Effector CD4-positive, alpha-beta T cell (primary cell): ENCODE measurements at places on chromosomes 13 and 19.

GRCh38 chr19:51338563-51339312 lies 3.2 kb downstream of the VSIG10L start:
- DNase-seq, result peak; percentile 78

GRCh38 chr19:6543866-6544347 lies 13.1 kb downstream of the TNFSF9 start:
- DNase-seq, result no peak

GRCh38 chr13:73715114-73715910 lies 418.9 kb downstream of the KLF12 start:
- peak; percentile 50 for DNase-seq

- DNase-seq, result no peak
Observed at GRCh38 chr19:5024282-5024681, 55.4 kb downstream of the KDM4B start.

DNA sequence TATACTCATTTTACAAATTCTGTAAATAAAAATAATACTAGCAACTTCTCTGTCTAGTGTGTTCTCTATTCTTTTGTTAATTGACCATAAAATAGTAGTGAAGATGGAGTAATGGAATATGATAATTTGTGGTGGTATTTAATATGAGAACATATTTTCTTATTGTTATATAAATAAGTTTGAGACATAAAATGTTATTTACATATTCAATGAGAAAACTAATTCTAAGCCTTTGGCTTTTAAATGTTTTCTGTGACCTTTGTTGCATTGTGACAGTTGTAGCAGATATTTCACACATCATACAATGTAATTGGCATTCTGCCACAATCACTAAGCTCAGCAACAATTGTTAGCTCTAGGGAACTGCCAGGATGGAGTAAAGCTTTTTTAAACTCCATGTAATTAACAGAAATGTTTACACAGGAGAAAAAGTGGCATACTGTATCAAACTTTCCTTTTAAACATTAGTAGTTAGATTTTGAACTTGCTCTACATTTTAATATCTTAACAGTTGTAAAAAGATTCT lies 562.1 kb upstream of the PCDH9 start:
- DNase-seq, result no peak

DNA sequence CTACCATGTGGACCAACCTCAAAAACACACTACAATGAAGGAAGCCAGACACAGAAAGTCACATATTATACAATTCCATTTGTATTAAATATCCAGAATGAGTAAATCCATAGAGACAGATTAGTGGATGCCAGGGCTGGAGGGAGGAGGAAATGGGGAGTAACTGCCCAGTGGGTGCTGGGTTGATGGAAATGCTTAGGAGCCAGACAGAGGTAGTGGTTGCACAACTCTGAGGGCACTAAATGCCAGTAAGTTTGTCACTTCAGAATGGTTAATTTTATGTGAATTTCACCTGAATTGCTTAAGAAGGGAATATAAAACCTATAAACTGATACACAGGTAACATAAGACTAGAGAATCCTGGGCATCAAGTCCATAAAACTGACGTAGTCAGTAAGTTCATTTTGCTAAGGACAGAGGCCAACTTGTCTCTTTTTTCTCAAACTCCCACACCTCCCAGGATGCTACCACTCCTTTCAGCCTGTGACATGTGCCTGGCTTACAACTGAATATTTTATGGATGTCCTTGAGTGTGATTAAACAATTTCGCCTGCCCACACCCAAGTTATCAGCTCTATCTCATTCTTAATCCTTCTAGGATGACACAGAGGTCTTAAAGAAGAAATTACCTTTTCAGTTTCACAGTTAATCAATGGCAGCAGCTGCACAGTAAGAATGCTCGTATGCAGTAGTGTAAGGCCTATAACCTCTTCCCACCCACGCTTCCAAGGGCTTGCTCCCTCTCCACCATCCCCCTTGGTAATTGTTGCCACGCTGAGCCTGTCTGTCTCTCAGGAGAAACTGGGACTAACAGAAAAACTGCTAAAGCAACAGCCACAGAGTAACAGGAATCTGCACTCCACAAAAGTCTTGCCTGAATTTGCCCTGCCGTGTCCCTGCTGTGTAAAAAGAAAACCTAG lies 5.9 kb upstream of the MLNR start:
- no peak for DNase-seq

DNA sequence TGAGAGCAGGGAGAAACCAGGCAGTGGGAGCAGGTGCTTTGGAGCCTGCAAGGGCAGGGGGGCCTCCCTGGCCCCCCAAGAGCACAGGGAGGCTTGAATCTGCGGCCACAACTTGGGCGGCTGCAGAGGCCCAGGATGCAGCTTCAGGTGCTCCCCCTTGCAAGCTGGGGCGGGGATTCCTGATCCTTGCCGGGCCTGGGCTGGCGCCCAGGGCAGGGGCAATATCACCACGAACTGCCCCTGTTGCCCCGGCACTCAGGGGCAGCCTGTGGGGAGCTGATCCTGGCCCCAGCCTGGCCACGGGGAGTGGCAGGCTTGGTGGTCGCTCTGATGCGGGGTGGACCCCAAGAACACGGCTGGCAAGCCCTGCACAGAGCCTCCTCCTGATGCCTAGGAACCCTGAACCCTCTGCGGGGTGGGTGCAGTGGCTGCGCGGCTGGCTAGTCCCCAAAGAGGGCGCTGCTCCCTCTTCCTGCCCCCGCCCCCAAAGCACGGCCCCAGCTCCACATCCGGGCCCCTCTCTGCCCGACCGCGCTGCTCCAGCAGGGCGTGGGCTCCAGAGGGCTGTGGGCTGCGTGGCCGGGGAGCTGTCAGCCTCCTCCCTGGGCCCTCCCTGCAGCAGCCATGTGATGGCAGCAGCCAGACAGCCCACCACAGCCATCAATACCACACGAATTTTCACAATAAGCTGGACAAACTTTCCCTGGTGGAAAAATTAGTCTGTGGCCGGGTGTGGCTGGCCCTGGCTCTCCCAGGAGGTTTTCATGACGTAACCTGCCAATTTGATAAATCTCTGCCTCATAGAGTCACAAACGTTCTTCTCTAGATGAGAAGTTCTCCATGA lies 21.0 kb downstream of the TNFSF9 start:
- DNase-seq, result peak; percentile 16

- no peak for DNase-seq
Observed at GRCh38 chr13:91359111-91359510, 11.6 kb downstream of the MIR17HG start.

DNA sequence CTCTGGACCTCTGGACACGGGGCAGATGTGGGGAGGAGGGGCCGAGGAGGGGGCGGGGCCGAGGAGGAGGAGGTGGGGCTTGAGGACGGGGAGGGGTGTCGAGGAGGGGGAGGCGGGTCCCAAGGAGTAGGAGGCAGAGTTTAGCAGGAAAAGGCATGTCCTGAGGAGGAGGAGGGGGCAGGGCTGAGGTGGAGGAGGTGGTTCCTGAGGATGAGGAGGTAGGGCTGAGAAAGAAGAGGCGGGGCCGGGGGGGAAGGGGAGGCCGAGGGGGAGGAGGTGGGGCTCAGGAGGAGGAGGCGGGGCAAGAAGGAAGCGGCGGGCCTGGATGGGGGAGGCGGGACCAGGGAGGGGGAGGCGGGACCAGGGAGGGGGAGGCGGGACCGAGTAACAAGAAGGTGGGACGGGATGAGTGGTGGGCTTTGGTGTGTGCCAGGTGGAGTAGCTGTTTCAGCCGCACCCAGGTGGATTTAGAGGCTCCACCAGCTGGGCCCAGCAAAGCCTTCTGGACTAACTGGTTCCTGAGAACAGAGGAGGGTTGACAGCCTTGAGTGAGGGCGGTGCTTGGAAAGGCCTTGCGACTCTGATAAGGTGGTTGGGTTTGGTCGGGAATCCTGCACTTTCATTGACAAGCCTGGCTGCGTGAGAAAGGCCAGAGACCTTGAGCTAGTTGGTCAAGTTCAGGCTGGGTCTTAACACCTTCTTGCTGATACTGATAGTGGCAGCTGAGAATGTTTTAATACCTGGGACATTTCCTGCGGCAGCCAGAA lies 7.7 kb downstream of the TECR start:
- DNase-seq, result no peak

DNA sequence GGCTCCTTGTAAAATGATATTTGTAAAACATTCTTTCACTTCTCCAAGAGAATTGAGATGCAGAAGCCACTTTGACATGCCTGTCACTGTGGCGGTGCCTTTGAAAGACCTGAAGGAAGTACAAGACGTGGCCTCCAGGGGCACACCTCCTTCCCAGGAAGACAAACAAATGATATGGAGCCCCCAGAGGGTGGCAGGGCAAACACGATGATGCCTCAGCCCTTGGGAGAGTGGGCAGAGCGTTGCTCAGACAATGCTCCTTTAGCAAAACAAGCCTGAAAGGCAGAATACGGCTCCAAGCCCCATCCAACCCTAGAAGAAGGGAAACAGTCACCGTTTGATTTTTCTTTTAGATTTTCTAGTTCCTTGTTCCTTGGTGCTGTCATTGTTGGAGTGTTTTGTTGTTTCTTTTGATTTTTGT lies 9.2 kb upstream of the ATP12A start:
- DNase-seq, result no peak

- no peak for DNase-seq
Observed at GRCh38 chr19:30287973-30288372, 84.2 kb upstream of the ZNF536 start.

DNA sequence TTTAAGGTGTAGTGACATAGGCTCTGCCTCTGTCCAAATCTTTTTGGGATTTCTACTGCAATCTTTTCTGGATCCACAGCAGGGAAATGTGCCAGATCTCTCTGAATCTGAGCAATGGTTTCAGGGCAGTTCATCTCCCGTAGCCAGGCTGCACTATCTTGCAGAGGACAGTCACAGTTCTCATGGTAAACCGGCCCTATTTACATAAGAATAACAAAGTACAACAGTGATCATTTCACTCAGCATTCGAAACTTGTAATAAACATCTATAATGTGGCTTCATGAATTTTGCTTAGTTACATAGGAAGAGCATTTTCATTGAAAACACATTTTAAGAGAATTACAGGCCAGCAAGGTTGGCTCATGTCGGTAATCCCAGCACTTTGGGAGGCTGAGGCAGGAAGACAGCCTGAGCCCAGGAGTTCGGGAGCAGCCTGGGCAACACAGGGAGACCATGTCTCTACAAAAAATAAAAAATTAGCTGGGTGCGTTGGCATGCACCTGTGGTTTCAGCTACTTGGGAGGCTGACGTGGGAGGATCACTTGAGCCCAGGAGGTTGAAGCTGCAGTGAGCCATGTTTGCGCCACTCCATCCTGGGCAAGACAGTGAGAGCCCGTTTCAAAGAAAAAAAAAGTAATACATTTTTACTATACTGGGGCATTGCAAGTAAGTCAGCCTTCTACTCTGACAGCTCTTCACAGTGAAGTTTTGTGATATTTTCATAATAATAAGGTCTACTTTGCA lies 5.0 kb downstream of the POGLUT2 start:
- no peak for DNase-seq

- DNase-seq, result no peak
Observed at GRCh38 chr19:40702337-40703012, 12.0 kb upstream of the NUMBL start.

DNA sequence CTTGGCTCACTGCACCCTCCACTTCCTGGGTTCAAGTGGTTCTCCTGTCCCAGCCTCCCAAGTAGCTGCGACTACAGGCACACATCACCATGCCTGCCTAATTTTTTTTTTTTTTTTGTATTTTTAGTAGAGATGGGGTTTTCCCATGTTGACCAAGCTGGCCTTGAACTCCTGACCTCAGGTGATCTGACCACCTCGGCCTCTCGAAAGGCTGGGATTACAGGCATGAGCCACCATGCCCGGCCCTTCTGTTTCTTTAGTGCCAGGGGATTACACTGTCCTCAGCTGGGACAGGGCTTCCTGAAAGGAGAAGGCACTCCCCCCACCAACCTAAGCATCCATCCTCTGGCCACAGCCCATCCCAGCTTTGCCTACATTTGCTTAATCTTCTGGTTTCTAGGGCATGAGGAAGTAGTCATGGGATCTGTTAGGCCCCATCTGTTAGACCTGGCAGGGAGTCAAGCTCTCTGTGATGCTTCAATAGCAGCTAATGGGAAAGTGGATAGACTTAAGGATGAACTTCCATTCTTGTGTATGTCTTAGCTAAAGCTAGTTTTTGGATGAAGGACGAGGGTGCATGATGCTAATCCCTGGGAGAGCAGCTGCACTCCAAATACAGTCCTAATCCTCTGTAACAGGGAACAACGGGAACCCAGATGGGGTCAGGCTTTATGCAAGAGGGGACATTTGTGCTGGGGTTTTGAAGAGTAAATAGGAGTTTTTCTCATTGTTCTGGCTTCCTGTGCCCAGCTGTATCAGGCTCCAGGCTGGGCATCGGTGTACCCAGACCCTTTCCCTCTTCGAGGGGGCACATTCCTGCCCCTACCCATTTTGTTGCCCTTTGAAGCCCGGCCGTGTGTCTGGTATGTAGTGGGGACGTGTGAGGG lies 2.6 kb downstream of the VAV1 start:
- no peak for DNase-seq

- DNase-seq, result no peak
Observed at GRCh38 chr19:36149673-36150406, 2.4 kb downstream of the COX7A1 start.

DNA sequence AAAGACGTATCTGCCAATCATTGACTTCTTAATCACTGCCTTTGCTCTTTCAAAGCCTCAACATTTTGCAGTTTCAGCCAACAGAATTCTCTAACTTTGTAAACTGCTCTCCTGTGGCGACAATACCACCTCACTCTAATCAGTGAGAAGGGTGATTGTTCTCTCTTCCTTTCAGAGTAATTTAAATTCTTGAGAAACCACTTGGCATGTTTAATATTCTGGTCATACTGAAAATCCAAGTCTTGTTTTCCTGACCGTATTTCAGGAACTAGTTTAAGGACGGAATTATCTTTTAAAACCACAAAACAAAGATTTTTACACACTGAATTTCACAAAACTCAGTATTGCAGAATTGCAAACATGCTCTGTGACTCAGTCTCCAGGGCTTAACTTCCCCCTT lies 5.2 kb upstream of the CDC16 start:
- DNase-seq, result no peak

DNA sequence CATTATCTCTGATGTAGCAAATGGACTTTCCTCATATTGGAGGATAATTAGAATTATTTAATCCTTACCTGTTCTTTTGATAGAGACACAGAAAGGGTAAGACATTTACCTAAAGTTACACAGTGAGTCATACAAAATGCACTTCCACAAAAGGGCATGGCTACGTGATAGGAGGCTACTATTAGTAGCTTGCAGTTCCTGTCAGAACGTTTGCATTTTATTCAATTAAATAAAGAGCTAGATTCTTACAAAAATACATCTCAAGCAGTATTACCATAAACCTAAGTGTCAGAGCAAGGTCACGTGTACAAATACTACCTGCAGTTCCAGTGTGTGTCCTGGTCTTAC lies 120.6 kb downstream of the ESD start:
- no peak for DNase-seq

GRCh38 chr19:11251650-11252314 lies 10.5 kb downstream of the DOCK6 start:
- no peak for DNase-seq

GRCh38 chr19:19602713-19603324 lies 15.7 kb downstream of the PBX4 start:
- DNase-seq, result no peak

DNA sequence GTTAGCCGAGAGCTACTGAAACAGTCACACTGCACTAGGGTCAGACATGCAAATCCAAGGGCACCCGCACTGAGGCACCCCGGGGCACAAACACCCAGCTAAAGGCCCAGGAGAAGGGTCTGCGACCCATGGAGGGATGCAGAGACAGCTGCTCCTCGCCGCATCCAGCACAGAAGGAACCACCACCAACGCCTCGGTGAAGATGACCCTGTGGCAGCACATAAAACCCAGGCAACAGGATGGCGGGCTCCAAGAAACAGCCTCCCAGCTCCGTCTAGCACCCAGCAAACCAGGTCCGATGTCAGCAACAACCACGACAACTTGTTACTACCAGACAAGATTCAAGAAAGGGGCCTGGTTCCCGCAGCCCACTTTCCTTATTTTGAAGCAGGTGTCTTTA lies 82.1 kb downstream of the STK24 start:
- no peak for DNase-seq
